ENCODE measurements at places on chromosomes 16 and 17.

DNA sequence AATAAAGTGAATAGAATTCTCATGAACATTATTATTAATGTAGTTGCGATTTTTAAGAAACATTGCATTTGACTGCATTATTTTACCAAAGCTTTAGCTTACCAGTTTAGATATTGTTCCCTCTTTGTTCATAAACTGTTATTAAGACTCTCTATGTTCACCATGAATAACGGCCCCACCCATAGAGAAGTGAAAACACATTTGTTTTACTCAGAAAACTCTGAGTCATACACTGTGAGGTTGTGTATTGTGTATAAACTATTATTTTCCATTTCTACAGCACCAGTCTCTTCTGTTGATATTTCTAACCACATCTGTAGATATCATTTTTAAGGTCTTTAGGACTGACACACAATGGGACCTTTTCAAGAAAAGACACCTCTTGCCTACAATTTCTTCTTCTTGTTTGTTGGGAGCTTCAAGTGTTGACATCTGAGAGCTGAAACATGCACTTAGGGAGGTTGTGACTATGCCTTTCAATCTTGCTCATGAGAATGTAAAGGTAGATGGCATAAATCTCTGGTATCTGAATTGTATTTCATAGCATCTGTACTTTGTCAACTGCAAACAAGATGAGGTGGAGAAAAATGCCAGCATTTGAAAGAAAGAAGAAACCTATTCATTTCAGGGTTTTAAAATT lies 252.9 kb upstream of the CDH8 start:
- no peak for DNase-seq

GRCh38 chr17:75524970-75525805 lies at the start of gene LLGL2:
TSS of gene LLGL2 (plus strand) at chr17:75525697. CDS start at chr17:75543427, 17,730 bp downstream.
- DNase-seq = peak; percentile 46

- DNase-seq = no peak
These were observed 14.6 kb downstream of the SCIMP start for GRCh38 chr17:5220074-5220473.

DNA sequence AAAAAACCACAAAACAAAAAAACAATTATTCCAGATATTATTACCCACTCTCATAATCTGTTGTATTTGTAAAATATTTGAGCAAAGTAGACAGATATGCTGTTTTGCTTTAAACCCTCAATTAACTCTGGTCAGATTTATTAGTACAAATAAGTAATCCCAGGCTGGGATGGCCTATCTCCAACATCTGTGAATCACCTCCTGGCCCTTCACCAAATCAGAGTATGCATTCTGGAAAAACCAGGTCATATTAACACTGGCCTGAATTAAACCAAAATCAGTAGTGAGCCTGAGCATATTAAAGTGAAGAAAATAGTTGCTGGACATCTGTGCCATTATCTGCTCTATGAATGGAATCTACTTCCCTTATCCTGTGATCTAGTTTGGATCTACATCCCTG lies 41.0 kb downstream of the STAT3 start:
- DNase-seq = no peak

GRCh38 chr17:76150712-76151622 lies 9.9 kb upstream of the FOXJ1 start:
- DNase-seq = no peak

GRCh38 chr17:41633556-41634199 lies 9.3 kb upstream of the KRT17 start:
- no peak for DNase-seq

- no peak for DNase-seq
These were observed 3.9 kb upstream of the WFIKKN1 start for GRCh38 chr16:626787-627453.

- no peak for DNase-seq
These were observed 14.7 kb upstream of the KLHL36 start for GRCh38 chr16:84633622-84634021.

GRCh38 chr16:183005-183404 lies 2.7 kb downstream of the HBQ1 start:
- DNase-seq = no peak

- DNase-seq = no peak
These were observed 2.9 kb upstream of the GALK1 start for GRCh38 chr17:75767881-75768280.

DNA sequence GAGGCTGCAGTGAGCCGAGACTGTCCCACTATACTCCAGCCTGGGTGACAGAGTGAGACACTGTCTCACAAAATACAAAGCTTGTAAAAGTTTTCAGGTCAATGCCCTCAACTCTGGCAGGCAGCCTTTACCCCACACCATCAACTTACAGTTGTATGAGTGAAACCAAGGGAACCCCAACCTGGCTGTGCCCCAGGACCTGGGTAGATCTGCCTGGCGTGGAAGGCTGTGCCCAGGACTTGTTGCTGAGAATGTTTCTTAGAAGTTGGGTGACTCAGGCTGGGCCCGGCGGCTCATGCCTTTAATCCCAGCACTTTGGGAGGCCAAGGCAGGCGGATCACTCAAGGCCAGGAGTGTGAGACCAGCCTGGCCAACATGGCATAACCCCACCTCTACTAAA lies 7.8 kb downstream of the CES3 start:
- DNase-seq = no peak

DNA sequence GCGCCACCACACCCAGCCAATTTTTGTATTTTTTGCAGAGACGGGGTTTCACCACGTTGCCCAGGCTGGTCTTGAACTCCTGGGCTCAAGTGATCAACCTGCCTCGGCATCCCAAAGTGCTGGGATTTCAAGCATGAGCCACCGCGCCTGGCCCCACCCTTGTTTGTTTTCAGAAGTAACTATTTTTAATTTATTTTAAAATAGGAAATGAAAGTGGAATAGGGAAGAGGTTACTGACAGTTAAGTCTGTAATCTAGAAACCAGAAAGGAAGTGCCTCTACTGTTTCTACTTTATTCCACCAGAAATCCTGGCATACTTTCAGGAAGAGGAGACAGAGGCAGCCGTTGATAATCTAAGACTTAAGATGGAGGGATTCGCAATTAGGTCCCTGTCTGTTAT lies 225.6 kb downstream of the TANC2 start:
- DNase-seq = no peak

DNA sequence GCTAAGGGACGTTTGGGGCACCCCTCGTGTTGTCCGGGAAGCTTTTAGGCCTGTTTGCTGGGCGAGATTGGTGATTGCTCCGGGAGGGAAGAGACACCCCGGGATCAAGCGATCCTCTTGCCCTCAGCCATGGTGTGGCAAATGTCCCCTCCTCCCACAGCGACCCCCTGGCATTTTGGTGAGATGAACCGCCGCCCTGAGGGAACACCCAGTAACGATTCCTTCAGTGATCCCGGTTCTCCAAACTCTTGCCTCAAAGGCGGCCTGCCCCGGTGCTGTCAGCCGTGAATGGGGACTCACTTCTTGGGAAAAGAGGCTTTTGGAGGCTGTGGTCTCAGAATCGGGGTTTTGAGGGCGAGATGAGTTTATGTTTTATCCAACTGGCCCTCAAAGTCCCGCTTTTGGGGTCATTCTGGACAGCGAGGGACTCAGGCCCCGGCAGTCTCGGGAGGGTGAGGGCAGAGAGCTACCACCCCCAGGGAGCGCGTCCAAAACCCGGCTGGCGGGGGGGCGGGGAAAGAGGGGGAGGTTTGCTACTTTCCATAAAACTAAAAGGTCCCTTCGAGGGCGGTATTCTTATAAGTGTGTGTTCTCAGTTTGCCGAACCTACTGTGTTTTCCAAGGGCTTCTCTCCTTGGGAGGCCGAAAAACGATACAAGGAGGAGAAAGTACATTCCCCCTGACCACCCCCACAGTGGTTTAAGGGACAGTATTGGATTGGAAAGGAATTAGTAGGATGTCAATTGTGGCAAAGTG lies 232.7 kb downstream of the MRTFB start:
- no peak for DNase-seq

DNA sequence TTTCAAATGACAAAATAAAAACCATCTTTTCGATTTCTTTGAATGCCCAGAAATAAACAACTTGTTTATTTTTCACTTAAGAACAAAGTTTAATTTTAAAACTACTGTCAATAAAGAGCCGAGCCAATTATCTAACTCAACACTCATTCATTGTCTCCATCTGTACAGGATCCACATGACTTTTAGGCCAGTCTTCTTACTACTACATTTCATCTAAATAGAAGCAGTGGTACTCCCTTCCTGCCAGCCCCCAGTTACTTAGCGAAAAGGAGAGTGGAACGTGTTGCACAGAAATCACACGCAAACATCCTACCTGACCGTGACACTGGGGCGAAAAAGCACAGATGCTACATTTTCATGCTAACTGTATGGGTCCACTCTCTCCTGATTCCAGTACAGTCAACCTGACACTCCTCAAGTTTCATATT lies 1.2 kb downstream of the GNA13 start:
- DNase-seq = no peak

DNA sequence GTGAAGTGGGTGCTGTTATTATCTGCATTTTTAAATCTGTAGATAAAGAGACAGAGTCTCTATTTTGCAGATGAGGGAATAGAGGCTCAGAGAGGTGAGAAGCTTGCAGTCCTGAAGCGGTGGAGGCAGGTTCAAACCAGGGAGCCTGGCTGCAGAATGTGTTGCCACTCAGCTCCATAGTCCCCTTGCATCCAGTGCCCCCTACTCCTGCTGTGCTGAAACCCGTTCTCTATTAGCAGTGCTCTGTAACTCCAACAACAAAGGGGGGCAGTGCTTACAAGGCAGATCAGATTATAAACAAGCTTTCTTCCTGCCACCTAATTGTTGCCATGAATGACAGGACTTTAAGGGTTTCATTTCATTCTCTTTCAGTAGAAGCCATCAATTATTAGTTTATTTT lies 118.1 kb upstream of the CACNG3 start:
- no peak for DNase-seq

GRCh38 chr16:13756411-13757140 lies 163.4 kb upstream of the ERCC4 start:
- no peak for DNase-seq

DNA sequence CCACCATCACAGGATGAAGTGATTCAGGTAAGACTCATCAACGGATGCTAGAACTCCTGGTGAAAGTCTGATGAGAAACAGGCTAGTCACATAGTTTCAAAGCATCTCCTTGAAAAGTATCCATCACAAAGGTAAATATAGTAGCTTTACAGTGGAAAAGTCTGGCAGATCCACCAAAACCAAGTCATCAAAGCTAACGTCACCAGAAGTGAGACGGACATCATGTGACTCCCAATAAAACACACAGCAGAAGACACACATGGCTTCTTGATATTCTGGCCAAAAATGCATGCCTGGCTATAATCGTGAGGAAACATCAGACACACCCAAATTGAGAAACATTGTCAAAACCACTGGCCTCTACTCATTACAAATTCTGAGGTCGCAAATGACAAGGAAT lies 17.9 kb upstream of the TRPV3 start:
- no peak for DNase-seq

DNA sequence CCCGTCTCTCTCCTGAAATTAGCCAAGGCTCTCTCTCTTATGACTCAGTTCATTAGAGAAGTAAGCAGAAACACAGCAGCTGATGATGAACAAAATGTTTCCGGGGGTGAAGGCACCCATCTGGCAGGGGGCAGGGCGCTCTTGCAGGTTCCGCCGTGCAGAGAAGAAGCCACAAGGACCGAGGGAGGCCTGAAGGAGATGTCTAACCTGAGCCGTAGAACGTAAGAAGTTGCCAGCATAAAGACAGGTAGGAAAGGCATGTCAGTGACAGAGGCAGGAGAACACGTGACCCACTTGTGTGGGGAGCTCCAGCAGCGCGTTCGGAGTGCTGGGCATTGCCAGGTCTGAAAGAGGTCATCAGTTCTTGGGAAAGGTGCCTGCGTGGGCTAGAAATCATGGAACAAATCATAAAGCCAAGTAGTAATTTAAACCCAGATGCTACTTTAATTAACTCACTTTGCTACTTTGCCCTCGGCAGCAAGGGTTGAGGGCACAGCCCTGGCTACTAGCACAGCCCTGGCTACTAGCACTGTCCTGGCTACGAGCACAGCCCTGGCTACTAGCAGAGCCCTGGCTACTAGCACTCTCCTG lies 198.6 kb downstream of the RPTOR start:
- no peak for DNase-seq

- DNase-seq = no peak
These were observed 5.7 kb downstream of the E4F1 start for GRCh38 chr16:2229091-2229490.

- no peak for DNase-seq
These were observed 7.5 kb upstream of the SMTNL2 start for GRCh38 chr17:4576729-4577322.

GRCh38 chr17:30244853-30245385 lies 9.4 kb upstream of the SLC6A4 start:
- DNase-seq = no peak

- DNase-seq = no peak
These were observed 208.3 kb downstream of the RGS9 start for GRCh38 chr17:65345261-65346005.

DNA sequence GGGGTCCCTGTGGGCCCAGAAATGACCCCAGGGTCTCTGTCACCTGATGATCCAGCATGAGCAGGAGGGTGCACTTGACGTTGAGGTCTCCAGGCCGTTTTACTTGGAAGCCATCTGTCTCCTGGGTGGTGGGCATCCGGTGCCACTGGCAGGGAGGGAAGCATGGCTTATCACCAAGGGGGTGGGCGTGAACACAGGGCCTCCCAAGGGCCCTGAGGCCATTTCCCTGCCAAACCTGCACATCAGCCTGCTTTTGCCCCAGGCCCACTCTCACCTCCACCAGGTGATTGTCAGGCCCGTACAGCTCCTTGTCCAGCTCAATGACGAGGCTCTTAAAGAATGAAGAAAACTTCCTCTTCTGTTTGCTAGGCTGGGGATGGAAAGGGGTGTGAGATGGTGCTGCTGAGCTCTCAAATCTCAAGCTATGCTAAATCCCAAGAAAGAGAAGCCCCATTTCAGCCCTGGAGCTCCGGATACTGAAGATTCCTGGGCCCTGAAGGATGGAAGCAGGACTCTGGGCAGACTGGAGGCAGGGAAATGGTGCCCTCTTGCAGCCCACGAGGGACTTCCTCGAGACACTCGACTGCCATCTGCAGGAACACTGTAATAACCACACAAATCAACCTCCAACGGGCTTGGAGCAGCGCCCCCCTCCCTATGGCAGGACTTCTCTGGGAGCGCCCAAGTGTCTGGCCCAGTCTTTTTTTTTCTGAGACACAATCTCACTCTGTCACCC lies 7.1 kb upstream of the FTSJ3 start:
- DNase-seq = no peak
